ENCODE measurements at places on chromosomes 3 and 15.
A peak's percentile ranks its signal among the peaks of the same experiment; 100 is the strongest.

- peak; percentile 5 for DNase-seq
Measured at GRCh38 chr3:46705751-46706552, 4.8 kb downstream of the TMIE start.

- no peak for DNase-seq
Measured at GRCh38 chr15:39052323-39052705, 487.7 kb upstream of the RASGRP1 start.

DNA sequence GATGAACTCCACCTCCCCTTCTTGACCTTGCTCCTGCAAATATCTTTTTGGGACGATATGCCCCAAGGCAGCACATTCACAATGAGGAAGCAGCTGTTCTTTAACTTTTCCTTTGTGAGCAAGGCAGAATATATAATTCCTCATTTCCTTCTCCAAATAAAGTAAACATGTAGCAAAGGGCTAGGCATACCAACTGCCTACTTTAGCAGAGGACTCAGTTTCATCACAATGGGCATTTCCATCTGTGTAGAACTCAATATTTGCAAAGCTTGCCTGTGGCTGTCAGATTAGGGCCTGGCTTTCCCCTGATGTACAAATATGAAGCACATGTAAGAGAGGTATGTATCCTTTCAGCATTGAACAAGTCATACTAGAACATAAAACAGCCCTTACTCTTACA, 366.9 kb downstream of the RSL24D1 start:
- no peak for DNase-seq

DNA sequence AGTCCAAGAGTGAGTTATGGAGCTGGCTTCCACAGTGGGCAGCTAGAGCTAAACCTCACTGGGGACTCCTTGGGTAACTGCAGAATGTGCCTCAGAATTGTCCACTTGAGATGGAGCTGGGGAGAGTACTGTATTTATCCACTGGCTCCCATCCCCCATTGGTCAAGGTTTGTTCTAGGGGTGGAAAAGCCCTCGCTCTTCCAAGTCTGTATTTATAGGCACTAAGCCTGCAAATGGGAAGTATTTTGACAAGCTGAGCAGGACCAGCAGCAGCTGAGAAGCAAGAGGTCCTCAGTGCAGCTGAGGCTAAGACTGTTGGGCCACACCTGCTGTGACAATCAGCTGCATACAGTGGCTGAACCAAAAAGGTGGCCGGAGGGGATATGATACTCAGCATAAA, 5.8 kb downstream of the USP13 start:
- no peak for DNase-seq

DNA sequence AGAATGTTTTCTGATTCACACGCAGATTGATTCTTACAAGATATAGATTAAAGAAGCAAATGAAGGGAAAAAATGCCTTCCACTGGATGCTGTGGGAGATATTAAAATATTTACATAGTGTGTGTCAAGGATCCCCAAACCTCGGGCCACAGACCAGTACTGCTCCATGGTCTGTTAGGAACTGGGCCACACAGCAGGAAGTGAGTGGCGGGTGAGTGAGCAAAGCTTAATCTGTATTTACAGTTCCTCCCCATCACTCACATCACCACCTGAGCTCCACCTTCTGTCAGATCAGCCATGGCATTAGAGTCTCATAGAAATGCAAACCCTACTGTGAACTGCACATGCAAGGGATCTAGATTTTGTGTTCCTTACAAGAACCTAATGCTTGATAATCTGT, 552.6 kb upstream of the GOLIM4 start:
- no peak for DNase-seq

DNA sequence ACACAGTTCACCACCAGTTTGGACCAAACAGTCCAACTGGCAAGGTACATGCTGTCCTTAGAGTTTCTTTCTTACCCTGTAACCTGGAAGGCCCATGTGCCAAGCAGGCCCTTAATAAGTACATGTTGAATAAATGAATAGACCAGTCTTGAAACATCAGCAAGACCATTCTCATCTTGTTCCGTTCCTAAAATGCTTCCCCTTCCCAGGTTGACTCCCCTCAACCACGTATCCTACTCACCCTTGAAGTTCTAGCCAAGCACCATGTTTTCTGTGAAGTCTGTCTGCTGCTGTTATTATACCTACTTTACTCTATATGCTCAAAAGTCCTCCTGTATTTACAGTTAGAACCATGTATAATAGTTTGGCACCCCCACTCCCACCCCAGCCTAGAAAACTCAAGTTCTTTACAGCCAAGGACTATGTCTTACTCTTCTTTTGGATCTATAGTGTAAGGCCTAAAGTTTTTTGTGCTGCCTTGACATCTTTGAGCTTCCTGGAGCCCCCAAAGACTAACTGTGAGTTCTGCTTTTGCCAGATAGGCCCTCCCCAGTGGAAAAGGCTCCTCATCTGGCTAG, 49.2 kb upstream of the SSR3 start:
- no peak for DNase-seq

DNA sequence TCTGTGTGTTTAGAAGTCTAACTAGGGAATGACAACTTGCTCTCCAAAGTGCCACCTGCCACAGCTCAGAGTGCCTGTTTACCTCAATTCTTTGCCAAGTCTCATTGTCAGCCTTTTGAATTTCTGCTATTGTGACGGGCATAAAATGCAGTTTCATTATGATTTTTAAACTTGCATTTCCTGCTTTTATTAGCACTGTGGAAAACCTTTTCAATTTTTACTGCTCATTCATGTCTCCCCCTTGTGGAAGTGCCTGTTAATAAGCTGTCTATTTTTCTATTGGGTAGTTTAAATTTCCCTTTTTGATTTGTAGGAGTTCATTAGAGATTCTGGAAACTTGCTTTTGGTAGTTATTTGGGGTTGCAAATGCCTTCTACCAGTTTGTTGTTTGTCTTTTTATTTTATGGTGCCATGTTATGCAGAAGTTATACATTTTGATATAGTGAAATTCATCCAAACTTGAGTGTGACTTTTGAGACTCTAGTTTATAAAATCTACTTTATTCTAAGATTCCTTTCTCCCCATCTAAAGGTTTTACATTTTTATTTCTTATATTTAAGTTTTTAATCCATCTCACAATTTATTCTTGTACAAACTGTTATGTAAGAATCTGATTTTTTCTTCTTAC, 53.9 kb upstream of the FRMD4B start:
- no peak for DNase-seq

DNA sequence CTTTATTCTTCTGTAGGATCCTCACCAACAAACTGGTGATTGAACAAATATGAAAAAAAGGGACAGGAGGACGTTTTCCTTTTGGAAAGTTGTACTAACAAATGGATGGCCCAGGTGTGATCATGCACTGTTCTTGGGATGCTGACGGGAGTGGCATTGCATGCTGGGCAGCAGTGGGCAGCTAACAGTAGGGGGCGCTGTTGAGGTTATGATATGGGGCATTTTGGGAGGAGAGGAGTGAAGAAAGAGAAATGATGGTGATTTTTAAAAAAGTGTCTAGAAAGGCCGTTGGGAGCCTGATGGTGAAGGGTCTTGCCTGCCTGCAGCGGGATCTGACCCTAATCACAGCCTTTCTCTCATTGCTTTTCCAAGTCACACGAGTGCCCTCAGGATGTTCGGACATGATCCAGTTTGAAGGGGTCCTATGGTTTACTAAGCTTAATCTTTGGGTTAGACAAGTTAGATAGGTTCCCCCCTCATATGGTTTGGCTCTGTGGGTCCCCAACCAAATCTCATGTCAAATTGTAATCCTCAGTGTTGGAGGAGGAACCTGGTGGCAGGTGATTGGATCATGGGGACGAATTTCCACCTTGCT, 46.2 kb upstream of the PRTG start:
- peak; percentile 20 for DNase-seq

GRCh38 chr3:130705501-130705900, 41.1 kb downstream of the PIK3R4 start:
- no peak for DNase-seq

DNA sequence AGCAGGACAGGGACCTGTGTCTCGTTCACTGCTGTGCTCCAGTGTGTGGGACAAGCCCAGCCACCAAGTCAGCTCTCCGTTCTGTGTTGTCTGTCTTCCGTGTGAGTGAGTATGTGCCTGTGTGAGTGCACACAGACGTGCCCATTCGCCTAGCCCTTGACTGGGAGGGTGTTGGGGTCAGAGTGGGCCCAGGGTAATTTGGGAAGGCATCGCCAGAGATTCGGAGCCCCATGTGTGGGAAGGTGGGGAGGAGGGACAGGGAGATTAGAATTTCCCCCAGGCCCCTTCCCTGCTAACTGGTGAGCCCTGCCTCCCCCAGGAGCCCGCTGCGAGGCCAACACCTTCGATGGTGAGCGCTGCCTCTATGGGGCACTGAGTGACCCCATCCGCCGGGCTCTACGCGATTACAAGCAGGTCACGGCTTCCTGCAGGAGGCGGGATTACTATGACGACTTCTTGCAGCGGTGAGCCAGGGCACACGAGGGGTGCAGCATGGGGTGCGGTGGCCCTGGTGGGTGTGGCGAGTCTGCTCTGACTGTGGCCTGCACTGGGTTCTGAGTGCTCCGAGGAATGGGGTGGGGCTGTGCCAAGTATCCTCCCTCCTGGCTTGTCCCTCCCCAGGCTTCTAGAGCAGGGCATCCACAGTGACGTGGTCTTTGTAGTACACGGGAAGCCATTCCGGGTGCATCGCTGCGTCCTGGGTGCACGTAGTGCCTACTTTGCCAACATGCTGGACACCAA, 3.1 kb downstream of the ABTB1 start:
- DNase-seq = peak; percentile 17

DNA sequence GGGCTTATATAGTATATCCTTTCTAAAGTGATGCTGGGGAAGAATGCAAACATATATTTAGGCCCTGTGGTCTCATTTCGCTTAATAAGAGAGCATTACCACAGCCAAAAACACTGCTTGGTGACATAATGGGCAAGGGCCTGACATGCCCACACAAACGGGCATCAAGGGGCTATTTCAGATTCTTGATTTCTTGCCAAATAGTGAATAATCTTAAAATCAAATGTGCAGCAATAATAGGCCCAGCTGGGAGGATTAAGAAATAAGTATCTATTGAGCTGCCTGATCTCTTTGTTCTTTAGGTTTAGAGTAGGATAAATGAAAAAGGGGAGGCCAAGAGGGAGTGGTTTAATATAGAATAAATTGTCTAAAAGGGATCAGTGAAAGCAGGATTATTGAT, 241.0 kb upstream of the GBE1 start:
- DNase-seq = no peak

GRCh38 chr15:34223904-34224596, 766 bp upstream of the EMC4 start:
- DNase-seq = no peak

DNA sequence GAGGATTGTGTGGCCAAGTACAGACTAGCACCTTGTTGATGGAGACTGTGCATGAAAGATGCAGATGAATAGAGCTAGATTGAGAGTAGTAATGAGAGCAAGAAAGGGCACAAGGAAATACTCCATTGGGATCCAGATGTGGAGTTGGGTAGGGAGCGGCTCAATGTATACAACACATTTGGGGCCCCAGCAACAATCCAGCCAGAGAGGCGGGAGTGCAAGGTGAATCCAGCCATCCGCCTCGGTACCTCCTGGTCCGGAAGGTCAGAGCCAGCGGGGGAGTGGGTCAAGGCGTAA, 9.0 kb downstream of the ISL2 start:
- DNase-seq = no peak

All from adrenal gland (tissue), 19 donors.